Type B pancreatic cell (in vitro differentiated cells): ENCODE measurements at places on chromosomes 5 and 9. TPM values are rescaled to one million over a fixed set of nuclear protein-coding genes. Genes with fewer than 3 reads are reported as not detected.

Gene SPAAR
- total RNA-seq = not detected in 2 replicates

Gene PCDH12
- total RNA-seq = not detected in 2 replicates

Gene AK1
- total RNA-seq = 35.2 and 59.8 TPM in 2 replicates

Gene TSSK1B
- total RNA-seq = 0.12 and 0.24 TPM in 2 replicates

Gene GRAMD2B
- total RNA-seq = 18.3 and 21.5 TPM in 2 replicates

Gene VAV2
- total RNA-seq = 39.4 and 54.3 TPM in 2 replicates

GRCh38 chr5:109199289-109199688 is 210.5 kb downstream of the PJA2 start:
- no peak for DNase-seq
- H3K27me3 ChIP-seq = peaks cover 10% of the 10 kb centered on the region
- peaks cover 14% of the 10 kb centered on the region for H3K4me1 ChIP-seq
- no peak overlapping the region for H3K27ac ChIP-seq

GRCh38 chr5:133864711-133865110 is 103.7 kb downstream of the C5orf15 start:
- no peak overlapping the region for H3K4me3 ChIP-seq
- H3K36me3 ChIP-seq = peaks cover under 1% of the 10 kb centered on the region
- H3K4me1 ChIP-seq = peaks cover 16% of the 10 kb centered on the region
- peaks cover 18% of the 10 kb centered on the region for H3K27me3 ChIP-seq

DNA sequence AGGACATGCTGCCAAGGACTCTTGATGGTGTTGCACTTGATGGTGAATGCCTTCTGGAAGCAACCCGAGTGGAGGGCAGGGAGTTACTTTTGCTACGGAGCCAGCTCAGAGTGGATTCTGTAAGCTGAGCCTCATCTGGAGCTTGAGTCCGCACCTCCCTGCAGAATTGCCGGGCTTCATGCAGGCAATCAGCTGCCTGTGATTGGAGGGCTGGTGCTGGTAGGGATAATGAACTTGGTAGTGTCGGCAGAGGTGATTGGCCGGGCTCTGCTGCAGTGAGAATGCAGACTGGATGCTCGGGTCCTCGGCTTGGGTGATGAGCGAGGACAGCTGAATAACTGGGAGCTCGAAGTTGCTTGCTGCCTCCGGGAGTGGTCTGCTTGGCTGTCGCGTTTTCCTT is 23.1 kb downstream of the SLC25A25 start:
- peaks cover 4% of the 10 kb centered on the region for H3K36me3 ChIP-seq
- DNase-seq = no peak
- no peaks in the 10 kb centered on the region for H3K27me3 ChIP-seq
- H3K27ac ChIP-seq = peak overlapping the region; percentile 78
- H3K4me1 ChIP-seq = peaks cover 35% of the 10 kb centered on the region

- no peak overlapping the region for H3K4me3 ChIP-seq
- no peaks in the 10 kb centered on the region for H3K4me1 ChIP-seq
- no peak for DNase-seq
- no peak overlapping the region for H3K27ac ChIP-seq
- peaks cover 6% of the 10 kb centered on the region for H3K36me3 ChIP-seq
Observed at GRCh38 chr9:90219548-90220118, 423.0 kb downstream of the DIRAS2 start.

DNA sequence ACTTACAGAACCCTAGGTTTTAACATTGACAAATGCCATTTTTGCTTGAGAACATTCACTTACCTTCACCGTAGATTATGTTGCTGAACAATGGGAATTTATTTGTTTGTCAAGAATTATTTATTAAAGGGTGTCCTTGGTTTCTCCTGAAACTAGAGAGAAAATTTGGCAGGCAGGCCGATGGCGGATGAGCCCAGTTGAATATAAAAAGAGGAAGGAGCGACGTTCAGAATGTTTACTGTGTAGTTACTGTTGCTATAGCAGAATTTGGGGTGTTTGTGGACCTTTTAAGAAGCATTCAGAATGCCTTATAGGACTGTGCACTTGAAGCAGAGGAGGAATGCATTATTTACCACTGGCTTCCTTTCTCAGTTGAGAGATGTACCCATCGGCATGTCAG is 268.2 kb downstream of the CDH10 start:
- no peak overlapping the region for H3K4me3 ChIP-seq
- no peak overlapping the region for H3K27ac ChIP-seq
- no peaks in the 10 kb centered on the region for H3K36me3 ChIP-seq
- H3K27me3 ChIP-seq = no peaks in the 10 kb centered on the region
- no peaks in the 10 kb centered on the region for H3K4me1 ChIP-seq

DNA sequence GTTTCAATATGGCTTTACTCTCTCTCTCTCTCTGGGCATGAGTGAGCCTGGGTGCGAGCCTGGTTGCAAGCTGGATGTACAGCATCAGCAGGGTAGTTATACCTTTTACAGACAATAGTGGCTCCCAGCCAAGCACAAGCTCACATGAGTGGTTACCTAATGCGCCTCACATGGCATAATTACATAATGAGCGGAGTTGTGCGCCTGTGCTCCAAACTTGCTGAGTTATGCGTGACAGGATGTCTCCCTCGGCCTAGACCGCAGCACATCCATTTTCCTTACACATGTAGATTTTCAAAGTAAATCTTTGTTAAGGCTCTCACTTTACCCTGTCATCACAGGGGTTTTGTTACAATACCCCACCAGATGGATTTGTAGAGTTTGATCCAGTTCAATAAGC is 233.5 kb upstream of the WWC1 start:
- H3K27ac ChIP-seq = no peak overlapping the region
- peaks cover 6% of the 10 kb centered on the region for H3K4me1 ChIP-seq
- DNase-seq = no peak
- H3K36me3 ChIP-seq = peaks cover 4% of the 10 kb centered on the region
- no peaks in the 10 kb centered on the region for H3K27me3 ChIP-seq

- no peak for DNase-seq
- H3K4me3 ChIP-seq = no peak overlapping the region
- H3K36me3 ChIP-seq = no peaks in the 10 kb centered on the region
- no peak overlapping the region for H3K27ac ChIP-seq
- no peaks in the 10 kb centered on the region for H3K4me1 ChIP-seq
- no peaks in the 10 kb centered on the region for H3K27me3 ChIP-seq
Observed at GRCh38 chr9:84493284-84493947, 152.9 kb upstream of the SLC28A3 start.
